ENCODE measurements at places on chromosomes 2 and 18.

DNA sequence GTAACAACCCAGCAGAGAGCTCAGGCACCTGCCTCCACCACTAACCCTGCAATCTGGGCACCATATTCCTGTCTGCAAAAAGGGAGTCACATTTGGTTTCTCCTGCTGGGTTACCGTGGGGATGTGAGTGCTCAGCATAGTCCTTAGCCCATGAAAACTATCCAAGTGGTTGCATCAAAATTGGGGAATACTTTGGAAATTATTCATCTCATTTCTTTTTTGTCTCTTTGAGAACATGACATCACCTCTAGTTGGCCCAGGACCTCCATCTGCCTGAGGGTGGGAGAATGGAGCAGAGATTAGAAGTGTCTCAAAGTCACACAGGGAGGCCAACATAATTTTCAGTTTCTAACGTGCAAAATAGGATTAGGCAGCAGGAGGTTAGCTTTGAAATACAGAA is 19.3 kb upstream of the SPP2 start:
- DNase-seq = no peak

GRCh38 chr2:43293744-43294695 is 67.6 kb upstream of the ZFP36L2 start:
- peak; percentile 99 for DNase-seq

DNA sequence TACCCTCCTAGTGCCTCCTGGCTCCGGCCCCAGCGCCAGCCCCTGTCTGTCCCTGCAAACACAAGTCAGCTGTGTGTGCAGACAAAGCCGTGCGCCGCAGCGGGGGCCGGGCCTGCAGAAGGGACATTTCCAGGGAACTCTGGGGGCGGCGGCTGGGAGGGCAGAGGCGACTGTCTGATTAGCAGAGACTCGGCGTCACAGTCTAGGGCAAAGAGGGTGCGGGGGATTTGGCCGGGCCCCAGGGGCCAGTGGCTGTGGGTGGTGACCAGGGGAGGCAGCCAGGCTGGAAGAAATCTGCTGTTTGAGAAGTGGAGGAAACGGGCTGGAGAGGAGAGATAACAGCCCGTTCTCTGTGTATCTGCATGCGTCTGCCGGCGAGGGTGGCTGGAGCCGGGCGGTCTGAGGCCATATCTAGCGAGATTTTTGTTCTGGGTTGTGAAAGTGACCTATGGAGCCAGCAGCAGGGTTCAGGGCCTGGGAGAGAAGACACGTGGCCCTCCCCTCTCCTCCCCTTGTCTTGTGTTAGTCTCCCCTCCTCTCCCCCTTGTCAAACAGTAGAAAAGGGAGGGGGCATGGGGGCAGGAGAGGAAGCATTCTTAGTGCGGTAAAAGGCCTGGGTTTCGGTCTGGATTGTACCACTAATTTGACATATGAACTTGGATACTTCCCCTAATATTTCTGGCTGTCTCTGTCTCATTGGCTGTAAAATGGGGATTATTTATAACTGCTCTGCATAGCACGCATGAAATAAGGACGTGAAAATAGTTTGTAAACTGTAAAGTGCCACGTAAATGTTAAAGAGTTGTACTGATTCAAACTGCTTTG is 169.4 kb downstream of the SMAD7 start:
- DNase-seq = peak; percentile 48

DNA sequence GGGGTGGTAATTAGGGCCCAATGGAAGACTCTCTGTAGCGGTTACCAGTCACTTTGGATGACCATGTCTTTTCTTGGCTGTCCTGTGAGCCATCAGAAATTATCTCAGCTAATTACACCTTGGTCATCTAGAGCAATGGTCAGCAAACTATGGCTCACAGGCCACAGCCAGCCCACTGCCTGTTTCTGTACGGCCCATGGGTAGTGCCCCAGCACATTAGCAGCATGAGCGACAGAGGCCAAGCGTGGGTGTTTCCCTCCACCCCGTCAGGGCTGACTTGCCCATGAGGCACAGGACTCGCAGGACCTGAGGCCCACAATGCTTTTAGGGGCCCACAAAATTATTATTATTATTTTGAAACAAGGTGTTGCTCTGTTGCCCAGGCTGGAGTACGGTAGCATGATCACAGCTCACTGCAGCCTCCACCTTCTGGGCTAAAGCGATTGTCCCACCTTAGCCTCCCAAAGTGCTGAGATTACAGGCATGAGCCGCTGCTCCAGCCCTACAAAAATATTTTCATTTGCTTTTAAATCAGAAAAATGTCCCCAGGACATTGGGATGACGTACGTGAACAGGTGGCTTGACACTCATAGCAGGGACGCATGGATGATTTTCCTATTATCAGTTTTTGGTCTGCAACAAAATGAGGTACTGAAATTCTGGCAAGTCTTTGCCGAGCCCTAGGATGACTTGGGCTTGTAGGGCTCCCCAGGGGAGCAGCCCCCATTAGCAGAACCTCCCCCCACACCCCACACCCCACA is 29.3 kb upstream of the CEP68 start:
- no peak for DNase-seq

DNA sequence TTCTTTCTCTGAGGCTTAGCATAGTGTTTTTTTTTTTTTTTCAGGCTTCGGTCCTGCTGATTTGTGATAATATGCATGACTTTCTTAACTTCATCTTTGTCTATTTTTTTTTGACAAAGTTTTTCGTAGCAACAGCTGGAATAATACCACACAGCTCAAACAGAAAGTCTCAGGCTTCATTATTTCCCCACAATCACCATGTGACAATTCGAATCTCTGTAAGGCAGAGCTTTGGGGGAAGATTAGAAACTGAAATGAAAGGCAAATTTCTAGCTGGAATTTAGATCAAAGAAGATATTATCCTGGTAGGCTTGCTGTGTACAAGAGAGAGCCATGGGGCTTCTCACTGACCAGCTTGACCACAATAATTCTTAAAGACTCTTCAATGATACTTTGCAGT is 12.2 kb upstream of the CD28 start:
- DNase-seq = no peak

GRCh38 chr2:140698636-140699035 is 1432.2 kb downstream of the LRP1B start:
- DNase-seq = no peak

GRCh38 chr2:16057661-16058060 is 117.3 kb downstream of the MYCN start:
- no peak for DNase-seq

DNA sequence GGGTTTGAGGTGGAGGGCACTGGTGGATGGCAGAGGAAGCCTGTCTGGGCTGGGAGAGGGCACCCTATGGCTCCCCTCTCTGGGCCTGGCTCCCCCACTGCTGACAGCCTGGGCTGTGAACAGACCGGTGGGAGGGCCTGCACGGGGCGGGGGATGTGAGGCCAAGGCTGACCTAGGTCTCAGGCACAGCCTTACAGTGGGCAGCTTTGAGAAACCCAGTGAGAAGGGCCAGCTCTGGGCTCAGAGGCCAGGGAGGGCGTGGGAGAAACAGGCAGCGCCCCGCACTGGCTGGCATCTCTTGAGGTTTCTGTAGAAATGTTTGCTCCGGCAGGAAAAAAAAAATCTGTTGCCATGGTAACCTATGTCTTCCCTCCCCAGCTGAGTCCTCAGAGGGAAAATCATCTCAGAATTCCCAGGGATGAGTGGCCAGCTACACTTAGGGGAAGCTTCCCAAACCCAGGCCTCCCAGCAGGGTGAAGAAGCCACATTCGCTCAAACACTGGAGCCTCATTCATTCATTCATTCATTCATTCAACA is 71.7 kb upstream of the TAF1B start:
- DNase-seq = peak; percentile 80

DNA sequence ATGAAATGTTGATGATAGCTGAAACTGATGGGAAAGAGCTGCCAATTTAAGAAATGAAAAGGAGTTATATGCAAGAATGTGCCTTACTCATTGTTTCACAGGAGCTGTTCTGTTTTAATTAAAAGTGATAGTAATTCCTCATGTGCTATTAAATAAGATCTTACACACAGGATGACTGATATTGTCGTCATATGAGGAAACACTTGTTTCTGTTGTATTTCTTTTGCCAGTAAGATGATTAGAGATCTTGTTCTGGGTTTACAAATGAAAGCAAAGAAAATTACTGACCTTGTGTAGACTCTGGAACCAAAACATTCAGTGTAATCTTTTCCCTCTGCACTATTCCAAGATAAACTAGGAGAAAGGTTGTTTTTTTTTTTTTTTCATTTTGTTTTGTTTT is 123.6 kb downstream of the MAP3K20 start:
- no peak for DNase-seq

GRCh38 chr2:196990788-196991461 is 64.4 kb upstream of the PGAP1 start:
- no peak for DNase-seq

DNA sequence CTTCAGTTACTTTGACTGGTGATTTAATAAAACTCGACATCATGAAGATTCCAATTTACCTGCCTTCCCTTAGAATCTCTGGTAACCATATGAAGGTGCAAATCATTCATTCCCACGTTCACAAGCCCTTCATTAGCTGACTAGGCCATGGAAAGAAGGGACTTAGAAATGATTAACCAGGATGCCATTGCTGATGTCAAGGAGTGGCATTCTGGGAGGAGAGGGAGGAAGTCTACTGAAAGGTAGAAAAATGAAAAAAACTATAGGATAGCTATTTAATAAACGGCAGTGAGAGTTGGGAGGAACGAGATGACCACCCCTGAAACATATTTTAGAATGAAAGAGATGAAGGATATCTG is 1.4 kb downstream of the ATIC start:
- DNase-seq = no peak
